ENCODE measurements at places on chromosomes 6 and 20. TPM values are rescaled to one million over a fixed set of nuclear protein-coding genes. Genes with fewer than 3 reads are reported as not detected.

ALDH8A1 gene
- polyA plus RNA-seq: 0.56 TPM

GFOD1 gene
- polyA plus RNA-seq: 2.0 TPM

GJA10 gene
- not detected for polyA plus RNA-seq

SEMG1 gene
- polyA plus RNA-seq: not detected

PGBD1 gene
- polyA plus RNA-seq: 2.0 TPM

GINS1 gene
- polyA plus RNA-seq: 0.34 TPM

SLC22A1 gene
- 0.56 TPM for polyA plus RNA-seq

C6orf120 gene
- 12.1 TPM for polyA plus RNA-seq

GTSF1L gene
- not detected for polyA plus RNA-seq

PPP1R3G gene
- 0.55 TPM for polyA plus RNA-seq

FAM217A gene
- polyA plus RNA-seq: not detected

EDN1 gene
- 29.9 TPM for polyA plus RNA-seq

C2 gene
- polyA plus RNA-seq: 1.6 TPM

BPIFB2 gene
- polyA plus RNA-seq: not detected

C4B gene
- 207 TPM for polyA plus RNA-seq

ZNF311 gene
- polyA plus RNA-seq: 0.61 TPM

TTBK1 gene
- polyA plus RNA-seq: not detected

CD40 gene
- 15.6 TPM for polyA plus RNA-seq

FAM217B gene
- 2.4 TPM for polyA plus RNA-seq

HTR1E gene
- not detected for polyA plus RNA-seq

LRRC73 gene
- 1.0 TPM for polyA plus RNA-seq

GMDS gene
- polyA plus RNA-seq: 13.6 TPM

CALHM4 gene
- polyA plus RNA-seq: not detected

SLC17A3 gene
- not detected for polyA plus RNA-seq

VSX1 gene
- polyA plus RNA-seq: not detected

HCRTR2 gene
- not detected for polyA plus RNA-seq

ADAM33 gene
- 3.8 TPM for polyA plus RNA-seq

ZC2HC1B gene
- polyA plus RNA-seq: not detected

SRMS gene
- not detected for polyA plus RNA-seq

HLA-DMB gene
- polyA plus RNA-seq: 4.3 TPM

CCND3 gene
- polyA plus RNA-seq: 35.5 TPM

SLC35B2 gene
- polyA plus RNA-seq: 12.5 TPM

HSPA12B gene
- 26.4 TPM for polyA plus RNA-seq

ERMARD gene
- 25.3 TPM for polyA plus RNA-seq
